NCI-H1436 treated with DMSO at 0.1 percent for 48 hours (cell line): ENCODE measurements at places on chromosomes 1 and 21.

GRCh38 chr1:158506369-158506987 is 34.5 kb downstream of the OR10R2 start:
- DNase-seq, result no peak

- DNase-seq, result no peak
Observed at GRCh38 chr21:29233611-29234540, 64.8 kb upstream of the BACH1 start.

DNA sequence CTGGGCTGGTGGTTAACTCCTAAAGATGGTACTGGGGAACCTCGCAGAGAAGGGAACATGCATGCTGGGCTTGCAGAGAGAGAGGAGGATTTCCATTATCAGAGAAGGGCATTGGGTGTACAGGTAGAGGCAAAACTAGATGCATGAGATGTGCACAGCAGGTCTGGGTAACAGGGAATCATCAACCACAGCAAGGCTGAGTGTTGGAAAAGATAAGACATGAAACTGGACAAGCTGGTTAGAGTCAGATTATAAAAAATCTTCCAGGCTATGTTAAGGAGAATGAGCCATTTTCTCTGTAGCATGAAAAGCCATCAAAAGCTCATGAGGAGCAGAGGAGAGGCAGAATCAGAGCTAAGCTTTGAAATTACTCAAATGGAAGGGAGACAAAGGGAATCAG is 147.8 kb downstream of the VAV3 start:
- no peak for DNase-seq

DNA sequence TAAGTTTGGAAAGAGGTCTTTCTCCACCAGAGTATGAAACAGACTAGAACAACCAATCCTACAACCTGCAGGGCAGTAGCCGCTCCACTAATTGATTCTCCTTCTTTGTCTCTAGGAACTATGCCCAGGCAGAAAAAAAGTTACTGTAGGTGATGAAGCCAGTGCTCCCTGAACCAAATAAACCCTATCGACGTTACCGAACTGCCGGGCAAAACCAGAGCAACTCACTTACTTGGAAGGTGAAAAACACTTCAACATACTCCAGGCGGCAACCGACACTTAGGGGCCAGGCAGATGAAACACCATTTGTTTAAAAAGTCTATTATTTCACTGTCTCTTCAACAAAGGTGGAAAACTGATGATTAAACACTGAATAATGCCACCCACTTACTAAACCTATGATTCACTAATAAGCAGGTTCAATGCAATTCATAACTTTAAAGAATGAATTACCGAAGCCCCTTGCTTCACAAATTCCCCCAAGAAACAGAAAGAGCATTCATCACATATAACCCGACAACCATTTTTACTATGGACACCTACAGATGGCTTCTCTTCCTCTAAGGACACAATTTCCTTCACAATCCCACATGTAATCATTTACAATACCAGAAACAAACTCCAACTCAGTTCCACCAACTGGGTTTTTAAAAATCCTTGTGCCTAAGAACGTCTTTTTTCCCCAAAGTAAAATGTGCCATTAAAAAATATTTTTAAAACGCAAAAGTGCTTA is 1.6 kb downstream of the NRIP1 start:
- DNase-seq, result no peak

DNA sequence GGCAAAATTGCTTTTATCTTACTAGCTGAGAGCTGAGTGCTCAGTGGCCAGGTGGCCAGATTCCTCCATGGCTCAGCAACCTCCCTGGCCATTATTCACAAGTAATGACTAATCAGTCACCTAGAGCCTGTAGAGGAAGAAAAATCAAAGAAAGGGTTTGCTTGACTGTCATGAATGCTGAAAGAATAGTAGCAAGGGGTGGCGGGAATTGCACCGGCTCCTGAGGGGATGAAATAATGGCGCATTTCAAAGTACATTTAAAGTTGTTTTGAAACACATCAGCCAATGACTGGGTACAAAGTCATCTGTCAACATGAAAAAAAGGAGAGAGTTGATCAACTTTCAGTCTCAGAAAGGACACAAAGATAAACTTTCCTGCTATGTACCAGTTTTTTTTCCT is 99.5 kb downstream of the OMA1 start:
- DNase-seq, result no peak

- no peak for DNase-seq
Observed at GRCh38 chr1:197825541-197825940, 50.3 kb upstream of the DENND1B start.
